ENCODE measurements at places on chromosomes 2 and 18.

- DNase-seq: no peak
These were observed 67.5 kb downstream of the SPATS2L start for GRCh38 chr2:200373973-200374416.

- no peak for DNase-seq
These were observed 148.4 kb upstream of the PXDN start for GRCh38 chr2:1892529-1893250.

- DNase-seq: no peak
These were observed 39.7 kb downstream of the DHX57 start for GRCh38 chr2:38835990-38836389.

- DNase-seq: no peak
These were observed 447.5 kb upstream of the SLC14A2 start for GRCh38 chr18:45167631-45168280.

GRCh38 chr18:3466045-3466444 lies 16.1 kb downstream of the TGIF1 start:
- no peak for DNase-seq

DNA sequence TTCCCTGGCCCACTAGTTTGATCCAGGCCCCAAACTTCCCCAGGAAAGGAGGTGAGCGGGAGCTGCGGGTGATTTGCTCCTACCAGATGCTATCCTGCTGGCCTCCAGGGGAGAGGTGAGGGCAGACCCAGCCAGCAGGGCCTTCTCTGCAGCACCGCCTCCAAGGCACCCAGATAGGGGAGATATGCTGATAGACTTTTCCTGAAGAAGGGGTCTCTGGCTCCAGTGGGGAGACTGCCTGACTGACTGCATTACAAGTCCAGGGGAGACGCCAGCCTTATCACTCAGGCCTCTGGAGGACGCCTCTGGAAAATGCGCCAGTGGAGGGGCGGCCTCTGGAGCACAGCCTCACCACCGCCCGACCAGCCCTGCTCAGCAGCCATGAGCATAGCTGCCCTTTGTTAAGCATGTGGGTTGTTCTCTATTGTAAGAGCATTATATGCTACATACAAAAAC lies 60.6 kb upstream of the SMAD7 start:
- no peak for DNase-seq

DNA sequence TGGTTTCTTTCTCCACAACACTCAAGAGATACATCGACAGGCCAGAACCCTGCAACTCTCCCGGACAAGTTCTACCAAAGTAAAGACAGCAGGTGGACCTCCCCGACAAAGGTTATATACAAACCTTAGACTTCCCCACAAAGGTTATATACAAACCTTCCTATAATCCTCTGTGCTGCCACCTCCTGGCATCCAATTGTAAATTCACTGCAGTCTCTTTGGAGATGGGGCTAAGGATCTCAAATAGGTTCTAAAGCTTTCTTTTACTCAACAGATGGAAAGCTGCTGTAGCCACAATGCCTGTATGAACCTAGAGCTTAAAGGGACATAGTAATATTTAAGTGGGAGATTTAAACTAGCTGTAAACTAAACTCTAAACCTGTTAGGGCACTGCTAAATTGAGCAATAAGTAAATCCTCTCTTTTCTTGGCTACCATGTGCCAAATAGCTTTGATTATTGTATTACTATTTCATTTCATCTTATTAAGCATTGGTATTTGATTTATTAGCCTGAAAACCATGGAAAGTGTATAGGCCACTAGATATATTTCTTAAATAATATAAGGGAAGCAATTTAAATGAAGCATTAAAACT lies 9.8 kb upstream of the MREG start:
- DNase-seq: no peak

DNA sequence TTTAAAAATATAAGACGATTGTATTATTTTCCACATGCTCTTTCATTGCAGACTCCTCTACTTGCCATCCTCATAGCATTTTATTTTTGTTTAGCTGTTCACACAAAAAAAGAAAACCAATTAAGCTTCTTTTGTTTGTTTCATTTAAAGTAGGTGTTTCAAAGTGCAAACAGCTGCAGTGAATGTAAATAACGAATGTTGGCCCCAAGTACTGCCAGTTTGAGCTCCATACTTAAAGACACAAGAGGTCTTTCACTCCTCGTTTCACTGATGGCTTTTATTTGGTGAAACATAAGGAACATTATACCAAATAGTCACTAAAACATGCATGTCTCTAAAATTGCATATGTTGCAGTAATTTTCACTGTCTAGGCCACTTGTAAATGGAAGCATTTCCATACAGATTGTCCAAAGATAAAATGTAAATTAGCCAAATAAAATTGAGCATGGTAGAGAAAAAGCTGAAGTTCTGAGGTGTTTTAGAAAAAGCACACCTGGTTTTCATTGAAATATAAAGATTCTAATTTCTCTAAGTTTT lies 253.4 kb downstream of the TMX3 start:
- no peak for DNase-seq
